ENCODE measurements at places on chromosomes 12 and 14.

- no peak for DNase-seq
These were observed 2.4 kb downstream of the CLEC12B start for GRCh38 chr12:10012630-10013330.

- DNase-seq: no peak
These were observed 1007.0 kb upstream of the LRFN5 start for GRCh38 chr14:40599725-40600124.

DNA sequence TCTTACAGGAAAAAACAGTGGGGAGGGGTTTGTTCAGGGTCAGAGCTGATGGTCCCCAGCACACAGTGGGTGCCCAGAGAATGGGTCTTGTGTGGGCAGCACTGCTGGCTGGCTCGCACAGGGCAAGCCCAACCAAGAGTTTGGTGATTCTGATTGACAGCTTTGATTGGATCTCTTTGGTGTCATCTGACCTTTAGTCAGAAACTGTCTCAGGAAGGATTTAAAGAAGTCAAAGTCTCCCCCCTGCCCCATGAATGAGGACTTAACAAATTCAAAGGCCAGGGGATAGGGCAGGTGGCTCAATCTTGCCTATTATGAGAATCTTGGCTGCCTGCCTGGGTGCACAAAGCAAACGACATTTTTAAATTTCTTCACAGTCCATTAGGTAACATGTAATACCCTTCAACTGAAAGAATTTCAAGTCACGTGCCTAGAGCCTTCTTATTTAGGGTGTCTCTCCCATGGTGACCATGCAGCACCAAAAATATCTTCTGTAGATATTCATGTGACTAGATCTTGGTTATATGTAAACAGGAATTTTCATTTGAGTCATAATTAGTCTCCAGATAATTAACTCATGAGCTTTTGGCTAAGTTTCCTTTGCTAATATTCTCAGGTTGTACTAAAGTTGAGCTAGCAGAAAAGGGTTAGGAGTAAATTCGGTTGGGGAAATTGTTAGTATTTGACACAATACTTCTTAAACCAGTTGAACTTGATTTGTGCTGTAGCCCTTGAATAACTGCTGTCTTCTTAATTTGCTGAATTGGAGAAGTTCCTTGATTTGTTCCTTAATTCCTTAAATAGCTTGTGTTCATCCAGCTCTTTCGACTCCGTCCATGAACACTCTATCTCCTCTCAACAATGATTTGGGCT is 54.5 kb upstream of the HECTD1 start:
- no peak for DNase-seq

GRCh38 chr12:39692258-39692853 is 72.8 kb upstream of the ABCD2 start:
- DNase-seq: no peak

GRCh38 chr14:92503756-92504491 is 9.7 kb upstream of the RIN3 start:
- no peak for DNase-seq

GRCh38 chr12:131591136-131591535 is 119.8 kb upstream of the SFSWAP start:
- DNase-seq: no peak

DNA sequence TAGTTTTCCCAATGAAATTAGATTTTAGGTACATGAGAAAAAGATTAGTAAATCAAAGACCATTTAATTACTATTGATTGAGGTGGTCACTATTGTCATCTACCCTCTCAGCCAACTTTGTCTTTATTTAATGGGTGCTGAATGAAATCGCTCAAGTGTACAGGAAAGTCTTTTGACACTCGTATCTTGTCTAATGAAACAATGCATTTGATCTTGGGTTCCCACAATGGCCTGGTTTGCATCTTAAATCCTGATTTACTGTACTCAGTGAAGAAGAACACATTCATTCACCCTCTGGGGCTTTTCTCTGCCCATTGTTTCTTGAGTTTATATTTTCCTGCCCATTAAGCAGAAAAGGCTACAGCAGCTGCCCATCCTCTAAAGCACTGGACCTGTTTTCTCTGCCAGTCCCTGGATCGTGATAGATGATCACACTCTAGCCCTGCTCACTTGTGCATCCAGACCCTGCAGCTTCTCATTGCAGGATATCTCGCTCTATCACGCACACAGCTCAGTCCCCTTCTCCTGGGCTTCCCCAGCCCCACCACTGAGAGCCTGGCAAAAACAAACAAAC is 1369.3 kb downstream of the AACS start:
- DNase-seq: no peak

DNA sequence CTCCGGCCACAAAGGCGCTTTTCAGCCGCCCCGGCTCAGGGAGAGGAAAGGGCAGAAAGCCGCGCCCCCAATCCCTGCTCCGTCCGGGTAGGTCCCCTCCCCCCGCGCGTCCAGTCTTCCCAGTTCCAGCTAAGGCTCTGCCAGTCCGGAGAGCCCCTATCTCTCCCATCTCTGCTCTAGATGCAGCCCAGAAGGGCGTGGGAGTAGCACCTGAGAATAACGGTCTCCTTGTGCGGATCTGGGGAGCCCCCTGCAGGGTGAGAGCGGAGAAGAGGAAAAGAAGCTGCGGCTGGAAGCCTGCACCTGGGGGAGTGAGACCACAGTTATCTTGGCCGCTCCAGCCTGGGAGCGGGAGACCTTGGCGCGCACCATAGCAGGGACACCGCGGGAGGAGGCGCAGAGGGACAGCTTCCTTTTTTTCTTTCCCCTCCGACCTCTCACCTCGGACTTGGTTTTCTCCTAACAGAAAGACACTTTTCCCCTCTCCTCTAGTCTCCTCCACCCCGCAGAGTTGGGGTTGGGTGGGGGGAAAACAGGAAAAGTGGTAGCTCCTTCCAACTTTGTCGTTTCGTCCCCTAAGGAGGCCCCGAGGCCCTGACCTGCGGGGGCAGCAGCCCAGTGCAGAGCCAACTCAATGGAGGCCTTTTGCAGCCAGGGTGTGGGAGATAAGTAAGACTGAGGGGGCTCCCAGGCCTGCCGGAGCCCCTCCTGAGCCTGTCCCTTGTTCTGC is 2.4 kb downstream of the DHH start:
- peak; percentile 56 for DNase-seq

GRCh38 chr12:1607940-1608712 is 13.7 kb upstream of the FBXL14 start:
- no peak for DNase-seq

DNA sequence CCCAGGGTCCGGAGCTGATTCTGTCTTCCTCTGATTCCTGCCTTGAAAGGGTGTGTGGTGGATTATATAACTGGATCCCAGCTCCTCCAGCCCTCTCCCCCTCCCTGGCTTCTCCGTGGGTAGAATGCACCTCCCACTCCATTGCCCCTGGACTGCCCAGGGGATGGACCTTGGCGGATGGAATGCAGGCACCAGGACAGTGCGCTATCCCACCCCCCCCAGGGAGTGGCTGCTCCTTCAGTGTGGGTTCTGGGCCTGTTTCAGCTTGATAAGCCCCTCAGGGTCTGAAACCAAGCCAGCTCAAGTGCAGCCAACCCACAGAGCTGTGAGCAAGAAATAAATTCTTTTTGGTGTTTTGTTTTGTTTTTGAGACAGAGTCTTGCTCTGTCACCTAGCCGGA is 112.4 kb upstream of the TMEM132D start:
- no peak for DNase-seq

DNA sequence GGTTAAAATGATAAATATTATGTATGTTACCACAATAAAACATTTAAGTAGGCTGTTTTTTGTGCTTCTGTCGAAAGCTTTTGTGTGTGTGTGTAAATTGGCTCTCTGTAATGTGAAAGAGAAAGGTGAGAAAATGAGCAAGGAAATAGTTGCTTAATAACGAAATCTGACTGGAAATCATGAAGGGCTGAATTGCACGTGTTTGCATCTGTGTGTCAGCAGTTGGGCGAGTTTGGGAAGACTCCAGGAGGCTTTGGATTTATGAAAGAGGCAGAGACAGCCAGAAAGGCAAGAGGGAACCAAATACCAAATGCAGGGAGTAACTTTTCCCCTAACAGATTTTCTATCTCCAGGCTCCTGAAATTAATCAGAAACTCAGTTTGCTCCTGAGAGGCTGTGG is 47.2 kb upstream of the PLEKHG3 start:
- no peak for DNase-seq

- DNase-seq: no peak
These were observed 30.3 kb upstream of the KLRF1 start for GRCh38 chr12:9796971-9797370.

Data from activated T-cell treated with anti-CD3 and anti-CD28 coated beads for 48 hours (primary cell).